ENCODE measurements at places on chromosomes 12 and 14.

DNA sequence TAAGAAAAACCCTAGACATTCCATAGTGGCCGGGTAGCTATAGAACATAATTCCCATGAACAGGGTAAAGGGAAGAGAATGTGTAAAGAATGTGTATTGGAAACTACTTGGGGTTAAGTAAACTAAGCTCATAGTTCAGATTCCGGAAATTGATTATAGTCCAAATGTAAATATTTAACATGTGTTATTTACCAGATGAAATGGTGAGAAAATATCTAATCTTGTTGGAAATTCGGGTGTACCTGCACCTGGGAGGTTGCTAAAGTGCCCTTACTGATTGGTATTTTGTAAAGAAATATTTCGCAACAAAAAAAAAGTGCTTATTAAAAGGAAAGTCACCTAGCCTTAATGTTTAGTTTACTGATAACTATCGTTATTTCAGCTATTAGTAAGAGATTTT lies 14.4 kb downstream of the RASSF9 start:
- no peak for DNase-seq

GRCh38 chr14:68627050-68627867 lies 165.6 kb downstream of the ZFP36L1 start:
- DNase-seq, result no peak

GRCh38 chr14:71539650-71540285 lies 392.5 kb upstream of the RGS6 start:
- no peak for DNase-seq

DNA sequence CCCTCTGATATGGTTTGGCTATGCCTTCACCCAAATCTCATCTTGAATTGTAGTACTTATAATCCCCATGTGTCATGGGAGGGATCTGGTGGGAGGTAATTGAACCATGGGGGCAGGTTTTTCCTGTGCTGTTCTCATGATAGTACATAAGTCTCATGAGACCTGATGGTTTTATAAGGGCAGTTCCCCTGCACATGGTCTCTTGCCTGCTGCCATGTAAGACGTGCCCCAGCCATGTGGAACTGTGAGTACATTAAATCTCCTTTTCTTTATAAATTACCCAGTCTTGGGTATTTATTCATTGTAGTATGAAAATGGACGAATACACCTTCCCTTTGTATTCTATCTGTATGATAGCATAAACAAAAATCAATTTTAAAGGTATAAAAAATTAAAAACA lies 333.4 kb upstream of the FBXO33 start:
- no peak for DNase-seq

DNA sequence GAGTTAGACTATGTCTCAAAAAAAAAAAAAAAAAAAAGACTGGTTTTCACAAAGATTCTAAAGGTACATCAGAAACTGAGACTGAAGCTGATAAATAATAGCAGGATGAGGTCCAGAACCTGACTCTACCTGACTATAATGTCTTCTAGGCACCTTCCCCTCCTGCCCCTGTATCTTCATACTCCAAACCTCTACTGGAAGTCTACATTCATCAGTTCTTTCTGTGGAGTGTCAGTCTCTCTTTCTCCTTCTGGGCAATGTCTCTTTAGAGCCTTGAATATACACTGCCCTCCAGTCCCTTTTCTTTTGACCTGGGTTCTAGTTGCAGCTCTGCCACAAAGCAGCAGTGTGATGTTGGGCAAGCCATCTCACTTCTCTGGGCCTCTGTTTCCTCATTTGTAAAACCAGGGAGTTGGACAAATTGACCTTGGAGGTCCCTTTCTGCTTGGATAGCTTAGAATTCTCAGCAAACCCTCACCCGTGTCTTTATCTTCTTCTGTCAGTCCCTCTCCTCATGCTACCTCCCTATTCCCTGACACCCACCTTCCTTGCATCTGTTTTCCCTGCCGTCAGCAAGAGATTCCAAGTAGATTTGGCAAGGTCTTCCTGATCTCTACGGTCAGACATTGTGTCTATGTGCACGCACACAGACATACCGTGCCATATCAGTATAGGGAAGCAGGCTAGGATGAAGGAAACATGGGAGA lies 4.3 kb downstream of the NFE2 start:
- DNase-seq, result no peak

GRCh38 chr14:78610994-78611393 lies 440.8 kb downstream of the NRXN3 start:
- no peak for DNase-seq

GRCh38 chr12:92143258-92143657 lies 2.4 kb downstream of the BTG1 start:
- DNase-seq, result no peak

DNA sequence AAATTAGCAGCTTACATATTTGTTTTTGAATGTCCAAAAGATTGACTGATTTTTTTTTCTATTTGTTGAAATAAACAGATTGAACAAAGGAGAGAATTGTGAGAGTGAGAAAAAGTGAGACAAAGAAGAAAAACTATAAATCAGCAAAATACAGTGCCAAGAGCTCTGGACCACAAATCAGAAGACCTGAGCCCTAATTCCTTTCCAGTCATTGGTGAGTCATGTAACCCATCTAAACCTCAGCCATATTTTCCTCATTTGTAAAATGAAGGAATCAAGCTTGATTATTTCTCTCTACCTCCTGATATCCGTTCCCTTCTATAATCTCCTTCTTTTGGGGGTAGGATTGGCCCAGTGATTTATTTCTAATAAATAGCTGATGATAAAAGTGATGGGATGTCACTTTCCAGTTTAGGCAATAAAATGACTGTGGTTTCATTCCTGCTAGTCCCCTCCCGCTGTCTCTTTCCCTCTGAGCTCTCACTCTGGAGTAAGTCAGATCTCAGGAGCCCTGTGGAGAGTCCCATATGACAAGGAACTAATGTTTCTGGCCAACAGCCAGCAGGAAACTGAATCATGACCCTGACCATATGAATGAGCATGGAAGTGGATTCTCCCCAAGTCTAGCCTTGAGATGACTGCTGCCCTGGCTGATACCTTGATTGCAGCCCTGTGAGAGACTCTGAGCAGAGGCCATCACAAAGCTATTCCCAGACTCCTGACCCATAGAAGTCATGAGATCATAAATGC lies 218.9 kb downstream of the ACSS3 start:
- no peak for DNase-seq

DNA sequence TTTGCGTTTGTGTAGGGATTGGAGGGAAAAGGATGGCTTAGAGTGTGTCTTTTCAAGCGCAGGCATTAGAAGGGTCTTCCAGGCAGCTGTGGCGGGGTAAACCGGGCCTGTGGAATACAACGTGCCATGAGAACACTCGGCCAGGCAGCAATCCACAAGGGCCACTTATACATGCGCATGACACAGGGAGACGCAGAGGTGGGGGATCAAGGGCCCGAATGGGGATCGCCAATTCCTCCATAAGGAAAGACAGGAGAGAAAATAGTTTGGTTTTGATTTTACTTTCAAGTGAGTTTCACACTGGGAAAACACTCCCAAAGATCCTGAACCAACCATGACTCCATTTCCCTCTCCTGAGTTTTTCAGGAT lies 71.6 kb downstream of the SPRING1 start:
- no peak for DNase-seq

GRCh38 chr12:69527506-69528272 lies 57.5 kb downstream of the FRS2 start:
- DNase-seq, result no peak

Measured in stimulated activated CD4-positive, alpha-beta T cell treated with anti-CD3 and anti-CD28 coated beads, Interleukin-15, amount 100 ng/mL, for 24 hours (primary cell).